Stimulated activated CD8-positive, alpha-beta memory T cell treated with anti-CD3 and anti-CD28 coated beads, Interleukin-4, amount 100 ng/mL, for 24 hours (primary cell): ENCODE measurements at places on chromosomes 5 and 9.

GRCh38 chr5:57332361-57332760 is 150.2 kb downstream of the ACTBL2 start:
- DNase-seq = no peak

DNA sequence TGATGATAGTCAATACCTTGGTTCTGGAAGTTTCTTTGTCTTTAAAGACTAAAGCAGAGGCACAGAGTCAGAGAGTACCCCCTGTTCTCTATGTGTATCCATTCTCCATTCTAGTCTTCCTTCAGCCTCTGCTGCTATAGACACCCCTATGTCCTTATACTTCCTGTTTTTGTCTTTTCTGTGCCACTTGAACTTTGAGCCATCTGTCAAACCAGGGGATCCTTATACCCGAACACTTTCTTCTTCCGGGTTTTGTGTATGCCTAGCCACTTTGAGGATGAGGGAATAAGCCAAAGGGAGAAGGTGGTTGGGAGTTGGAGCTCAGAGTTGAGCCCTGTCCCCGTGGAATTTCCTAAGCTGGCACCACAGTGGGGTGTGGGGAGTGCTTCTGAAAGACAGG is 61.1 kb upstream of the IL6ST start:
- DNase-seq = no peak

GRCh38 chr5:113950186-113950585 is 411.7 kb upstream of the KCNN2 start:
- DNase-seq = no peak

DNA sequence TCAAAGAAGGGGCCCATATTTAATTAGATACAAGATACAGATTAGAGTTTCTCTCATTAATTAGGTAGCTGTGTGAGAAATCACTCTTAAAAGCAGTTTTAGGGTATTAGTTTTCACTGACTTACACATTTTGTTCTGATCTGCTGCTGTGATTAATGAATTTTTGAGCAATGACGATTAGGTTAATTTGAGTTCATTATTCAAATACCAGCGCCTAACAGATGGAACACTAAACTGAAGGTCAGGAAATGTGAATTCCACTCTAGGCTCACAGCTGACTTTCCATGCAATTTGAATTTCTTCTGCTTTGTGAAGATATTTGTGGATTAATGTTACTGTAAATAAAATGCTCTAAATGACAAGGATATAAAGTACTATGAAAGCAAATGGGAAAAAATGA is 380.6 kb downstream of the ADGRV1 start:
- no peak for DNase-seq

DNA sequence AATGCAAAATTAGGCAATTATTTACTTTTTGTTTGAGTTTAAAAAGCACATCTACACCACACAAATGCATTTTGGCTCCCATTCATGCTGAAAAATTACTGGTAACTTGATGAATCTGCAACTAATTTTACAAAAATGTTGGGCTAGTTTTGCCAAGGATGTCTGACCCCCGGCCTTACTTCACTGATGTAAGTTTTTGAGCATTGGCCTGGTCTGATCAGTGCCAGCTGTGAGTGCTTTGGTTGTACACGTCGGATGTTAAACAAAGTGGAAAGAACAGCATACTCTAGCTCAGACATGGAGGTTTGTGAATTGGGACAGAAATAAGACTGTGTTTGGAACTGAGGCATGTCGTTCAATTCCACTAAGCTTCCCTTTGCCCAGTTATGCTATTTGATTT is 1044.2 kb downstream of the TLE4 start:
- DNase-seq = no peak

GRCh38 chr9:81877047-81877446 is 51.2 kb upstream of the SPATA31D4 start:
- no peak for DNase-seq

DNA sequence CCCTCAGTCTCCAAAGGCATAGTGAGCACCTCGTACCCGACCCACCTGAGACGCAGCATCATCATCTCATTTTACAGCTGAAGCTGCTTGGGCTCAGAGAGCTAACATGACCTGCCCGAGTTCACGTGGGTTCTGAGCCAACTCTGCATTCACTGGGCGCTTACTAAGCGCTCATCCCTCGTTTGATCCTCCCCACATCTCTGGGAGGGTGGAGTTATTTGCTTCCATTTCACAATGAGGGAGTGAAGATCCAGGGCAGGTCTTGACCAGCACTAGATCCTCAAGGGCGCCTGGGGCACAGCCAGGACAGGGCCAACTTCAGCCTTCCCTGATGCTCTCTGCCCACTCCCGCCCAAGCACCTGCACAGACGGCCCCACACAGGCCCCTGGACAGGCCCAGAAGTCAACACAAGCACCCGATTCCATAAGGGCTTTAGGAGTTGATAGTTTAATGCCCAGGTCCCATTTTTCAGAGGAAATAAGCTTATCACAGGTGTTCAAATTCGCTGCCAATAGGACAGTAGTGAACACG is 80.8 kb downstream of the HRH2 start:
- DNase-seq = no peak

GRCh38 chr5:138289296-138289695 is 14.9 kb upstream of the GFRA3 start:
- no peak for DNase-seq

DNA sequence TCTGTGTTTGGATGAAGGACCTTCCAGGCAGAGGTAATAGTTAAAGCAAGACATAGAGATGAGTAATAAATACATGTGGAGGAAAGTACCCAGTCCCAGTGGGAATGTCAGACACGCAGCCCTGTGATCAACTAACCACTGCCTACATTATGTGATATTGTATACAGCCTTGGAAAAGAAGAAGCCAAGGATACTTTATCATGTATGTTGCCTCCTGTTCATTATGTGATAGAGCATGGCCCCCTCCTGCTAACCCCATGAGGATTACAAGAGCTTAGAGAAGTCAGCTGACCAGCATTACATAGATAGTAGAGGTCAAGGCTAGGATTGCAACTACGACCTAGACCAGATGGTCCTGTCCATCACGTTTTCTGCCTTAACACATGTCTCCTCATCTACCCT is 497.0 kb upstream of the TNC start:
- no peak for DNase-seq

DNA sequence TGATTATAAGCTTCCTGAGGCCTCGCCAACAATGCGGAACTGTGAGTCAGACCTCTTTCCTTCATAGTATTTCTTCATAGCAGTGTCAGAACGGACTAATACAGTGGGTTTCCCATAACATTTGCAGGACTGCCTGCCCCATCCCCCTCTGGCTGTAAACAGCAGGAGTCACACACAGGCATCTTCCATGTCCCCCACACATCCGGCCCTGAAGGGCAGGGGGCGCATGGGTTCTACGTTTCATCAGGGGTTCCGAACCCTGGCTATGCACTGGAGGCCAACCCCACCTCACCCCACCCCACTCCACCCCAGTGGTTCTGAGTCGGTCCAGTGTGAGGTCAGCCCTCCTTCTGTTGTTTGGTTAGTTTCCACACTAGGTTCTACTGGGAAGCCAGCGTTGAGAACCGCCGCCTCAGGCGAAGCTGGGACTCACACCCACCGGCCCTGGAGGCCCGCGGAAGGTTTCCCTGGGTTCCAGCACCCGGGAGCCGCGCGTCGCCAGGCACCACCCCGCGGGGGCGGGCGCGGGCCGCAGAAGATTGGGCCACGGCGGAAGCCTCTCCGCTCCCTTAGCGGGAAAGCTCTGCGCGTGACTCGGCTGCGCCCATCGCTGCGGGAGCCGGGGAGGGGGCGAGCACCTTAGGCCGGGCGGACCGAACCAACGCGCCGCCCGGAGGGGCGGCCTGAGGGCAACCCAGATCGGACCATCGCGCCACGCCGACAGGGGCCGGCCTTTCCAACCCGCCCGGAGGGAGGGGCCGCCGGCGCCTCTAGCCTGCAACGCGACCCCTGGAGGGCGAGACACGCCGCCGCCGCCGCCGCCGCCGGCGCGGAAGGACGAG is at the start of gene RUSC2:
TSS of gene RUSC2 (plus strand) at position 799 of the 842 bp plus-strand sequence. CDS start 56,411 bp downstream, outside the sequence.
- peak; percentile 35 for DNase-seq

- no peak for DNase-seq
These were observed 41.8 kb downstream of the CDO1 start for GRCh38 chr5:115774684-115775083.

GRCh38 chr5:55926476-55926875 is 68.3 kb downstream of the IL6ST start:
- no peak for DNase-seq

GRCh38 chr9:112380102-112380824 is at the start of gene HSDL2:
Gene HSDL2 (plus strand): TSS chr9:112380108. CDS start chr9:112380164, 56 bp downstream.
- peak; percentile 16 for DNase-seq

DNA sequence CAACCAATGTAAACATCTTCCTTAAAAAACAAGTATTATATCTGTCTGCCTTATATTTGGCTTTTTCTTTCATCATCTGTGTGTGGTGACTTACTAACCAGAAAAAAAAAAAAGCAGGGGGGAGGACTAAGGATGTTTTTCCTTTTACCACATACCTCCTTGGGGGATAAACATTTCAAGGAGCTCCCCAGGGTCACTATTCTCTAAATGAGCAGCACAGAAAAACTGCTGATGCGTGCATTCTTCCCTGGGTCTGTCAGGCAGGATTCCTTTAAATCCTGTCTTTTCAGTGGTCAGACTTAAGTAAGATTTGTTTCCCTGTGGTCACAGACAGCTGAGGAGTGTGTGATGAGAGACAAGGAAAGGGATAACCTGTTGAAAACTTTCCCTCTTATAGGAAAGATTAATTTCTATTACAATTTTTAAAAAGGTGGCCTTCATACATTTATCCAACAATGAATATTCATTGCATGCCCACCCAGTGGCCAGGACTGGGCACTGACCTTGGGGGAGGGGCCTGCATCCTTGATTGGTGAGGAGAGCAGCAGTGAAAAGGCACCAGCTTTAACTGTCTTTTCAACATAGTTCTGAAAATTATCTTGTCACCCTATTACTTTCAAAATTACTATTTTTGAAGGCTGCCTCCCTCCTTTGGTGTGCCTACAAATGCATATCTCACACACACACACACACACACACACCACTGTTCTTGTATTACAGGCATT is 123.1 kb downstream of the TLE4 start:
- DNase-seq = no peak

DNA sequence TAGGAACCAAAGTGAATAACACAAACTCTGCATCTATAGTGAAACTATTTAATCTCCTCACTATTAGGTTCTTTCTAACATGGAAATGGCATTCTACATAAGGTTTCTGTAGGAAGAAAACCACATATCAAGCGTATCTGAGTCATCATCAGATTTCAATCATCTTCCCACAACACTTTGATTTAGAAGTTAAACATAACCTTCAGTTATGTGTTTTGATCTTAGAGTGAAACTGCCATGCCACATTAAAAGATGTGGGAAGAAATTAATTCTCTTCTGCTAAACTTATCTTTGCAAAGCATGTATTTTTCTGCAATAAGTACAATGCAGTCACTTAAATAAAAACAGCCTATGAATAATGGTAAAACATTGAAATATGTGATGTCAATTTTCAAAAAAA is 55.0 kb downstream of the MEF2C start:
- no peak for DNase-seq
